ENCODE measurements at places on chromosomes 2 and 18.

GRCh38 chr2:11506611-11506969 is 27.3 kb upstream of the GREB1 start:
- DNase-seq: no peak

- no peak for DNase-seq
Observed at GRCh38 chr2:98158305-98158704, 71.3 kb downstream of the VWA3B start.

DNA sequence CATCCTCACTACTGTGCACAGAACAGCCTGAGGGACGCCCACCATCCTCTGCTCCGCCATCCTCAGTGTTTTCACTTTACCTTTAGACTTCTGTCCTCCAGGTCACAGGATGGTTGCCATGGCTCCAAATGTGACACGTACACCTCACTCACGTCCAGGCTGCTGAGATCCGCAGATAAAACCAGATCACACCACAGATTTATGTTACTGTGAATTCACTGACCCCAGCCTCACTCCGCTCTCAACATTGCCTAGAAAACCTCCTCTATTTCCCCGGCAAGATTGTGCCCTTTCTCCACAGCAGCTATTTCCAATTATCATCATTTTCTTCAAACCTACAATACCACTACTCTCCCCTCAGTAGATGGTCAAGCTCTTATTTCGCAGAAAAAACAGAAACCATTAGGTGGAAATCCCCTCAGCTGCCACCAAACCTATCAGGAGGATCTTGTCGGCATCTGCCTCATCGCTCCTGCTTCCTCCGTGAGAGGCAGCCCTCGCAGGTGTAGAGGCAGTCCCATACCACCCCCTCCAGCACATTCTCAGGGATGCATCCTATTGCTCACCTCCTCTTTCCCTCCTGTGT is 49.8 kb upstream of the SLC1A4 start:
- no peak for DNase-seq

- DNase-seq: no peak
Observed at GRCh38 chr2:217383620-217384019, 523.8 kb upstream of the TNP1 start.

DNA sequence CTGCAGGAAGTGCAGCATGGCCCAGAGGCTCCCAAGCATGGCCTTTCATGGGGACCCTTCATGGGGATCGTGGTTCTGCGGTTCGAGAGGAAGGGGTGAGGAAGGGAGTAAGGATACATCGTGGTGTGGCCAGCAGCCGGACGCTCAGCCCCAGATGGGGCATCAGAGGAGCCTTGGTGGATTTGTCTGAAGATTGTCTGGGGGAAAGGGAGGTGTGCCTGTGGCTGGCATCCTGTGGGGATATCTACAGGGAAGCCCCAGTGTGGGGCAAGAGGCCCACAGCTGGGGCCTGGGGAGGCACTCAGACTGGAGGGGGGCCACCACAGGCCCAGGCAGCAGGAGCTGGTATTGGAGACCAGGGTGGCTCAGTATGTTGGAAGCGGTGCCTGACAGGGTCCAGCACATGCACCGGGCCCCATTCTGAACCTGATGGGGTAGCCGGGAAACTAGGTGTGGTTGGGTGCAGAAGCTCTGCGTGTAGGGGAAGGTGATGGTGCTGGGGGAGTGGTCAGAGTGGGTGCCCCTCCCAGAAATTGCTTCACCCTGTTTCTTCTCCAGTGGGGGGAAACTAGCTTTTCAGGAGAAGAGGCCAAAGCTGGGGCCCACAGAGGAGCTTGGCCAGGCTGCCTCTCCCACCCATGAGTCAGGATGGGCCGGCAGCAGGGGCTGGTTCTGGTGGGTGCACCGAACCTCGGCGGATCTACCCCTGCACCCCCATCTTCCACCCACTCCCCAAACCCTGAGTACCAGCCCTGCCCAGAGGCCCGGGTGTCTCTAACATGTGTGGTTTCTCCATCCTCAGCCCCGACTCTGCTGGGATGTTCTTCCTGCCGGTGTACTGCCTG is 274.4 kb upstream of the HDAC4 start:
- DNase-seq: no peak

GRCh38 chr18:26082475-26082874 is 7.9 kb downstream of the SS18 start:
- DNase-seq: no peak

GRCh38 chr18:10562773-10563160 is 36.9 kb downstream of the NAPG start:
- DNase-seq: no peak

GRCh38 chr2:215370112-215370965 is 58.5 kb downstream of the ATIC start:
- DNase-seq: no peak

- no peak for DNase-seq
Observed at GRCh38 chr2:105418522-105418921, 19.7 kb upstream of the FHL2 start.

DNA sequence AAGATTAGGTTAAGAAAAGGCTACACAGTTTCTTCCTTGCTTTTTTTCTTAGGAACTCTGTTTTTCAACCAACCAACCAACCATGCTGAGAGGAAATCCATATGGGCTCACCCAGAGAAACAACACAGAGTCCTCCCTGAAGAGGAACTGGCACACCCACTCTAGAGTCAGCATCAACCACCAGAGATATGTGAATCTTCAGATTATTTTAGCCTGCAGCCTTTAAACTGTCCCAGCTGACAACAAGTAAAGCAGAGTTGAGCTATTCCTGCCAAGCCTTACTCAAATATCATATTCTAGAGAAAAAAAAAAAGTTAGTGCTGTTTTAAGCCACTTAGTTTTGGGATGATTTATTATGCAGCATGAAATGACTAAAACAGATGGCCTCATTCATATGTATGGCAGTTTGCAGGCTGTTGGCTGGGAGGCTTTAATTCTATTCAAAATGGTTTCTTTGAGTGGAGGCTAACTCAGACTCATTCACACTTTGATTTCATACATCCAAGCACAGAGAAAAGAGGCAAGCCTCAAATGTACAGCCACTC is 1637.7 kb upstream of the LRRTM1 start:
- DNase-seq: no peak

DNA sequence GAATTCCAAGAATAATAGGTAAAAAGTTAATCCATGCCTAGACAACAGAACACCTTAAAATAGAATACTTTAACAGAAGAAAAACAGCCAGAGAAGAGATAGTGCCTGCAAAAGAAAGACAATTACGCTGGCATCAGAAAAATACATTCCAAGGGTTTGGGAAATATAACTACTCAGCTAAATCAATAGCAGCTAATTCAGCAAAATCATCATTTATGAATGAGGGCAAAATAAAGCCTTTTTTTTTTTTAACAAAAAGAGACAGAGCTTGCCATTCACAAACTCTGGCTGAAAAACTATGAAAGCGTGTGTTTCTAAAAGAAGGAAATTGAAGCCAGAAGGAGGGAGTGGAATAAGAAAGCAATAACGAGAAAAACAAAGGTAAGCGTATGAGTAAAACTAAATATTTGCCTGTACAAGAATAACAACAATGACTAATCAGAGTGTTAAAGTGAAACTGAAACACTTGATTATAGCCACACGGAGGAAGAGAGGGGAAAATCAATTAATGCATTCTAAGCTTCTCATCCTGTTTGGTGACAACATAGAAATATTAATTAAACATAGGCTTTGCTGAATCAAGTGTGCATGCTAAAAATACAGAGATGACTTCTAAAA is 90.2 kb downstream of the EHD3 start:
- DNase-seq: no peak

DNA sequence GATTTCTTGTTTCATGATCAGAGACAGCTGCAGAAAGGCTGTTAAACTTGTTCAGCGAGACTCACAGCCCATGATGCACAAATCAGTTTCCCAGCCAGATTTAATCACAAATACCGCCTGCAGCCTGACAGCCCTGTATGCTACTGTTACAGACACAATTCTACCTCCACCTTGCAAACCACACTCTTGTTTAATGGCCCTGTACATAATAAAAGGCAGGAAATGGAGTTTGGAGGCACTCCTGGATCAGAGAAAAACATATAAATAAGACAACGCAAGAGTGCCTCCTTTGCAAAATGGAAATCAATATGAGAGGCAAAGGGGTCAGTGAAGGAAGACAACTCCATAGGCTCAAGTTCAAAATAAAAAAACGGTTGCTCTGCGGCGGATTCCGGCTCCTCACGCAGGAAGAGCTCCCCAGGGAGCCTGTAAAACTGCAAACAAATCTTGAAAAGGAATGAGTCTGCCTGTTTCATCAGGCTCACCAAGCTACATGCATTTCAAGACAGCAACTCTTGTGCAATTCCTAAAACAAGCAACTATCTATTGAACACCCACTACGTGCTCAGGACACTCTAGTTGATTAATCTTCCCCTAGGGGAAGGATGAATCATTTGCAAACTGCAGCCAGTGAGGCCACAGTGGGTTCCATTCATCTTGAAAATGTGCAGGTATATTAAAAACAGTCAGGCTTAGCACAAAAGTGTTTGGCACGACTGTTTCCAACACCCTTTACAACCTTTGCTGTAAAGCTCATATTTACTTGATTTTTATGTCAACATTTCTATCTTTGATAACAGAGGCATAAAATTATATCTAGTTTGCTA is 37.5 kb downstream of the TBC1D8 start:
- no peak for DNase-seq

GRCh38 chr2:130920415-130921163 is 83.9 kb downstream of the ARHGEF4 start:
- DNase-seq: peak; percentile 73

DNA sequence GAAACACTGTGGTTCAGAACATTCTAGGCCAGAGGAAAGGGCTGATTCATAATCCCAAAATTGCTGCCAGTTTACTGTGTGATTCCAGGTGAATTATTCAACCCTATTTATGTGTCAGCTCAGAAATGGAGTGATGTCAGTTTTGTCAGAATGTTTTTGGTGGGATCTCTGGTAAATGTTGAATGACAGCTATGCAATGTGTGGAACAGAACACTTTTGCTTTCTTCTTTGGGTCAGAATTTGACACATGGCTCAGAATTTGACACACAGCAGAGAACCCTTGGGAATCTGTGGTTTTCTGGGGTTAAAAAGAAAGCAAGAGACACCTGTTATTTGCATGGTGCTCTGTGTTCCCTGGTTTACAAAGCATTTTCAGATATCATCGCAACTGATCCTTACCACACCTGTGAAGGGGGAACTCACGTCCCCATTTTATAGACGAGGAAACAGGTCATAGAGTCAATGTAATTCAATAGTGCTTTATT is 1.6 kb upstream of the MTA3 start:
- no peak for DNase-seq

GRCh38 chr2:63594660-63595059 is 5.9 kb downstream of the MDH1 start:
- DNase-seq: no peak

GRCh38 chr2:152861349-152861942 is 143.0 kb downstream of the ARL6IP6 start:
- peak; percentile 32 for DNase-seq

GRCh38 chr18:37393945-37394609 is 171.5 kb downstream of the CELF4 start:
- DNase-seq: no peak

- no peak for DNase-seq
Observed at GRCh38 chr2:231034291-231034882, 2.9 kb upstream of the C2orf72 start.

Measured in activated CD4-positive, alpha-beta T cell treated with anti-CD3 and anti-CD28 coated beads, Interleukin-2, amount 50 U/mL, for 48 hours (primary cell).